CD8-positive, alpha-beta memory T cell (primary cell): ENCODE measurements at places on chromosomes 5 and 9. TPM values are rescaled to one million over a fixed set of nuclear protein-coding genes. Genes with fewer than 3 reads are reported as not detected.

CAPSL gene
- total RNA-seq = 0.40 TPM

FSTL4 gene
- total RNA-seq = not detected

FTMT gene
- not detected for total RNA-seq

ACOT12 gene
- total RNA-seq = not detected

UBE2QL1 gene
- not detected for total RNA-seq

DMRTA1 gene
- total RNA-seq = not detected

PTGES gene
- not detected for total RNA-seq

GRCh38 chr9:35186524-35186923, 24.7 kb downstream of the UNC13B start:
- H3K4me3 ChIP-seq = no peak overlapping the region
- H3K27ac ChIP-seq = no peak overlapping the region
- H3K27me3 ChIP-seq = no peaks in the 10 kb centered on the region
- H3K4me1 ChIP-seq = no peaks in the 10 kb centered on the region
- no peak for DNase-seq

DNA sequence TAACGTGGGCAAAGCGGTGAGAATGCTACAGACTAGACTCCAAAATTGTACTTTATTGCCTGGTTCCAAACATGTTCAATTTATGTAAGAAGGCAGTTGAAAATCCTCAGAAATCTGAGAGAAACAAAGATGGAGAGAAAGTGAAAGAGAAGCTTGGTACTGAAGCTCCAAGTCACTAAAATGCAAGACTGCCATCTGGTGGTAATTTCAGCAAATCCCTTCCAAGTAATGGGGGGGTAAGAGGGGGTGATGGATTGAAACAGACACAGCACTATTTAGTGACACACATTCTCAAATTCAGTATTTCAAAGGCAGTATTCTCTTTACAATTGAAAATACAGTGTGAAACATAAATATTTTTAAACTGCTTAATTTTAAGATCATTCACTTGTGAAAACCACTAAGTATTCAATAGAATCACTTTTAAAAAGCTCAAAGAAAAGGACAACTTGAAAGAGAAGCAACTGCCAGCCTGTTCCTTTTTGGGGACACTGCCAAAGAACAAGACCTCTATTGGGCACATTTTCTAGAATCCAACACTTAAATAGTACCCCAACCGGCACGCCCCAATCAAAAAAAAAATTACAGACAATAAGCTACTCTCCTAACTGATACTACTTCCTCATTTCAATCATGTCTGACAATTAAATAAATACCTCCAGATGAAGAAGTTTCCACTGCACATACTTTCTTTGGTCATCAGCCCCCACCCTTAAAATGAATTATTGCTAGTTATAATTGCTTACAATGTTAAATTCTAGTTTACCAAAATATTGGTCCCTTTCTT, 131.5 kb downstream of the AGTPBP1 start:
- no peak overlapping the region for H3K4me3 ChIP-seq
- no peaks in the 10 kb centered on the region for H3K27me3 ChIP-seq
- H3K4me1 ChIP-seq = no peaks in the 10 kb centered on the region
- no peaks in the 10 kb centered on the region for H3K36me3 ChIP-seq
- DNase-seq = peak; percentile 55

GRCh38 chr5:132023258-132024116, 12.0 kb upstream of the ACSL6 start:
- no peak for DNase-seq
- H3K4me3 ChIP-seq = no peak overlapping the region
- H3K36me3 ChIP-seq = no peaks in the 10 kb centered on the region
- no peaks in the 10 kb centered on the region for H3K27me3 ChIP-seq
- H3K27ac ChIP-seq = no peak overlapping the region
- peaks cover 57% of the 10 kb centered on the region for H3K4me1 ChIP-seq

- no peak overlapping the region for H3K4me3 ChIP-seq
- peak; percentile 66 for DNase-seq
- no peak overlapping the region for H3K27ac ChIP-seq
- H3K36me3 ChIP-seq = peaks cover 17% of the 10 kb centered on the region
- peaks cover 16% of the 10 kb centered on the region for H3K4me1 ChIP-seq
Observed at GRCh38 chr9:131590907-131591844, 45.9 kb downstream of the PRRT1B start.

GRCh38 chr5:106423109-106423897, 1247.4 kb downstream of the EFNA5 start:
- DNase-seq = no peak
- H3K27ac ChIP-seq = no peak overlapping the region
- H3K36me3 ChIP-seq = no peaks in the 10 kb centered on the region

DNA sequence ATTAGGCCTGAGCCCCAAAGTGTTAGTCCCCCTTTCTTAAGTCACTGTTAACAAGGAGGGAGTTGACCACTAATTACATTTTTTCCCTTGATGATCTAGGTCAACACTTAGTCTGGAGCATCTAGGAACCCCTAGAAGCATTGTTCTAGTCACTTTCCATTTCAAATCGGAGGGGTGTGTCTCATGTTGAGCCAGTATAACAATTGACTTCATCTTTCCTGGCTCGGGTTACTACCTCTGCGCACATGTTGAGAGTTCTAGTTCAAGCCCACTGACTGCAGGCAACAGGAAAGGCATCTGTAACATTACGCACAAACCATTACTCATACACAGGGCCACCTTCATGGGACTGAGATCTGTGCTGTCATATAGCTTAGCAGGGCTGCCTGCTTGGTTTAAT, 164.9 kb downstream of the NTRK2 start:
- no peak overlapping the region for H3K27ac ChIP-seq
- no peaks in the 10 kb centered on the region for H3K36me3 ChIP-seq
- no peak overlapping the region for H3K4me3 ChIP-seq

GRCh38 chr9:84832453-84832852, 162.9 kb downstream of the NTRK2 start:
- H3K27ac ChIP-seq = no peak overlapping the region
- no peak for DNase-seq
- no peaks in the 10 kb centered on the region for H3K36me3 ChIP-seq
- H3K27me3 ChIP-seq = no peaks in the 10 kb centered on the region

DNA sequence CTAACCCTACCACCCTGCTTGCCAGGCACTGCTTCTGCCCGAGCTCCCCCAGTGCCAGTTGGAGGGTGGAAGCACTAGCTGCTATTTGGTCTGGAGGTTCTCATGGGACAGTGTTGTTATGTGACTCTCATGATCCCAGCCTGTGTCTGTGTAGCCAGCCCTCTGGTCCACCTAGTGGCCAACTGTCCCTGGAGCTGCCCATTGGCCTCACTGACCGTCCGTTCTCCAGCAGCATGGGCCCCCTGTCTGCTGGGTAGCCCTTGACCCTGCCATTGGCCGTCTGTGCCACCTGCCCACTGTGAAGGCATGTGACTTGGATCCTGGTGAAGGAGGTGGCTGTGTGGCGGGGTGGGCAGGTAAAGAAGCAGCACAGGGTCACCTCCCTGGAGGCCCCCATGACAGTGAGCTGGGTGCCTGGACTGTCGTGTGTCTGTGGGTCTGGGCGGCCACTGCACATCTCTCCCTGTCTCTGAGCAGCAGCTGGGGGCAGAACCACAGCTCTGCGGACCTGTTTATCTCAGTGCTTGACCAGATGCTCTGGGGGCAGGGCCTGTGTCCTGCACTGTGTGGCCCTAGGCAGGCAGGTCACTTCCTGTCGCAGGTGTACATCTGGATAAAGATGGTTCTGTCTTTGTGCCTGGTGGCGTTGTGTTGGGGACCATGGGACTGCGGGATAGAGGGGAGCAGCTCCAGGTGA, 11.4 kb downstream of the PHF2 start:
- no peaks in the 10 kb centered on the region for H3K27me3 ChIP-seq
- no peak overlapping the region for H3K27ac ChIP-seq
- H3K4me3 ChIP-seq = no peak overlapping the region
- H3K4me1 ChIP-seq = peaks cover 6% of the 10 kb centered on the region
- no peaks in the 10 kb centered on the region for H3K36me3 ChIP-seq
- DNase-seq = no peak

DNA sequence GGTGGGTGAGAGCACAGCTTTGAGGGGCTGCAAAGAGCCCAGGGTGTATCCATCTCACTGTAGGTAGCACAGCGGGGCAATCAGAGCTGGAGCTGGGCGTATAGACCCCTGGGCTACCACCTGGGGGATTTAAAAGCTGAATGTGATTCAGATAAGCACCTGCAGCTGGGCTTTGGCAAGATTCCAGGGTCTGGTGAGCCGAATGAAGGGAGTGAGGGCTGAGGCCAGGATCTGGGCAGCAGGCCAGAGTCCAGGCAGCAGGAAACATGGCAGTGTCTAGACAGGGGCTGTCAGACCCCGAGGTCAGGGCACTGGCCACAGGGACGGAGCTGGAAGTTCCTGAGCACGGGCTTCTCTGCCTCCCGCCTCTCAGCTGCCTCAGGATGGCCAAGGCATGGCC, 8.7 kb downstream of the ASS1 start:
- H3K4me1 ChIP-seq = no peaks in the 10 kb centered on the region
- no peaks in the 10 kb centered on the region for H3K27me3 ChIP-seq

GRCh38 chr9:105401651-105402050, 46.2 kb upstream of the FSD1L start:
- peaks cover 21% of the 10 kb centered on the region for H3K4me1 ChIP-seq
- H3K27me3 ChIP-seq = peaks cover 34% of the 10 kb centered on the region
- no peak for DNase-seq
- no peaks in the 10 kb centered on the region for H3K36me3 ChIP-seq

DNA sequence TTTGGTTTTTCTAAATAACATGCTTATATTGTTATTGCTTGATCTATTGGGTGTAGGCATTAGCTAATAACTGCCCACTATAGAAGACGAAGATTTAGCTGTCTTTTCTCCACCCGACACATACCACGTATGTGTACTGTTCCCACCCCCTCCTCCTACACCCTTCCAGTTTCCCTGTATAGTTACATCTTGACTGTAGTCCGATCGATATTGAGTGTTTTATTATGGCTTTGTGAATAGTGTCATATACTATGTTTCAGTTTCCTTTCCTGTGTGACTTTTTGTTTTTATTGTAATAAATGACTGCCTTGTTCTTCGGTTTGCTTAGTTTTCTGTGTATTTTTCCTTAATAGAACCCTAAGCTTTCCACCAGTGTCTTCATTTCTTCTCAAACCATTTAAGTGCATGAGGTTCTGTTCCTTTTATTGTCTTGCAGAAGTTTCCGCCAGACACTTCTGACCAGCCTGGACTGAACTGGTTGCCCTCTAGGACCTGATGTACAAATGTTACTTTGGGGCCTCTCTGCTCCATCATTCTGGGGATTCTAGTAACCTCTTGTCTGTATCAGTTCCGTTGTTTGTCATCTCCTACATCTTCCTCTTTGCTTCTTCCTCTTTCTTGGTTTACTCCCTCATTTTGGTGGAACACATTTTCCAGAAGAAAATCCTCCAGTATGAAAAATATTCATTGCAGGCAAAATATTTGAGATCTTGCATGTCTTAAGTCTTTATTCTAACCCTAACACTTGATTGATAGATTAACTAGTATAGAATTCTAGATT, 61.8 kb downstream of the PRKACG start:
- no peak overlapping the region for H3K4me3 ChIP-seq
- no peak for DNase-seq
- no peaks in the 10 kb centered on the region for H3K4me1 ChIP-seq
- H3K36me3 ChIP-seq = no peaks in the 10 kb centered on the region
- no peak overlapping the region for H3K27ac ChIP-seq
- H3K27me3 ChIP-seq = peaks cover 3% of the 10 kb centered on the region

DNA sequence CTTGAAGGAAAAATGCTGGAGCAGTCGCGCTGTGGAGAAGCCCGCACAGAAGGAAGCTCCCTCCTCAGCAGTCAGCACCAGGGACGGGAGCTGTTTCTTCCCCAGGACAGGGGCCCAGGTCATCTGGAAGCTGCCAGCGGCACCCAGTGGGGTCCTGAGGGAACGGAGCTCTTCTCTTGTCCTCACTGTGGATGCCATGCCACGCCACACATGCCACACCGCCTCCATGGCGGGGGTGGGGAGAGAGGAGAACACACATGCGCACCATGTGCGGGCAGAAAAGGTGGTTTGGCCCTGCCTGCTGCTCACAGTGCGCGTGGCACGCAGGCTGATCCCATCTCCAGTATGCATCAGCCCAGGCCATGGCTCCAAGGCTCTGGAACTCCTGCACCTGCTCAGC, 41.7 kb upstream of the ZNF354B start:
- H3K4me1 ChIP-seq = no peaks in the 10 kb centered on the region
- H3K36me3 ChIP-seq = no peaks in the 10 kb centered on the region
- no peaks in the 10 kb centered on the region for H3K27me3 ChIP-seq
- no peak overlapping the region for H3K4me3 ChIP-seq
- DNase-seq = no peak
- no peak overlapping the region for H3K27ac ChIP-seq

DNA sequence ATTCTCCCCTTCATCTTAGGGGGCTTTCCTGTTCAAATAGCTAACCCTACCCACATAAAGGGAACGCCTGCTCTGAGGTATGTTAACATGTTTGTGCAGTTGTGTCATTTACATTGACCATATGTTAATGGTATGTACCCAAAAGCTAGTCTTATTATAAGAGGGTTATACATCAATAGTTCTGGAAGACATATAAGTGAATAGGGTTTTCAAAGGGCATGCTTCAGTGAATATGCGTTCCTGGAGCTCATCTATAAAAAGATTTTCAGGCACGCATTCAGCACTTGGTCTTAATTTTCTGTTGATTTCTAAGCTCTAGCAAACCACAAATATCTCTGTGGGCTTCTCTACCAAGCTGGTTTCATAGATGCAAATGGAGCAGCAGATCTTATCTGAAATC, 766.1 kb downstream of the IRX1 start:
- no peaks in the 10 kb centered on the region for H3K36me3 ChIP-seq
- H3K27me3 ChIP-seq = no peaks in the 10 kb centered on the region
- no peaks in the 10 kb centered on the region for H3K4me1 ChIP-seq
- no peak overlapping the region for H3K27ac ChIP-seq
- no peak for DNase-seq

DNA sequence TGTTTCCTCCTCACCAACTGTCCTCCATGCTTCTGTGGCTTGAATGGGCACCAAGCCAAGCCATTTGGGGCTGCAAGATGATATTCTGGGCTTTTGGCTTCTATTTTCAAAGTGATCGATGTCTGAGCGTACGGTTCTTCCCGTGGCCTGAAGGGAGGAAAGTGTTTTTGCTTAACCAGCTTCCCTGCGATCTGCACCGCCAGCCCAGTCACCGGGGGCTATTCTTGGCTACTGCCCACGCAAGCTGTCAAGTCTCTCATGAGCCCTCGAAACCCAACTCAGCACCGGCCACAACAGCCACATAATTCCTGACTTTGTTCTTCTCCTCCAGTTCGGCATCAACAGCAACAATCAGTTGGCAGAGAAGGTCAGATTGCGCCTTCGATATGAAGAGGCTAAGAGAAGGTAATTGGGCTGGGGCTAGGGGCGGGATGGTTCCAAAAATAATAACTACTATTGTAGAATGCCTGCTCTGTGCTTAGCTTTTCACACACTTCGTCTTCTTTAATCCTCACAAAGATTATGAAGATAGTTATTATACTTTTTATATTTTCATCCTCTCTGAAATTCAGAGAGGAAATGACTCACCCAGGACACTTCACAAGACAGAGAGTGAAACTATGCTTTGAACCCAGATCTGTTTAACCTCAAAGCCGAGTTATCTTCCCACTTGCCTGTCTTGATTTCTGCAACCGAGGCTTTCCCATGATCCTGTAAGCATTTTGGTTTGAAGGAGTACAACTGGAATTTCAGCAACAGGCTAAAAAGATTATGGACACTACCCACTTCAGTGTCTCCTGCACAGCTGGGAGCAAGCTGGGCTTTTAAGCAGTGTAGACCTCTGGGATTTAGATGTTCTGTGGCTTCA, 76.4 kb upstream of the RARS1 start:
- peak overlapping the region; percentile 46 for H3K4me3 ChIP-seq
- H3K36me3 ChIP-seq = no peaks in the 10 kb centered on the region
- no peaks in the 10 kb centered on the region for H3K27me3 ChIP-seq
- H3K27ac ChIP-seq = no peak overlapping the region
